MM.1S (cell line): ENCODE measurements at places on chromosomes 12 and 14.

GRCh38 chr14:44962334-44963043 is 499 bp downstream of the TOGARAM1 start:
- peak; percentile 15 for DNase-seq

GRCh38 chr14:73140811-73141323 is 4.6 kb downstream of the PSEN1 start:
- no peak for DNase-seq

GRCh38 chr12:63450816-63451215 is 217.5 kb downstream of the DPY19L2 start:
- no peak for DNase-seq

- no peak for DNase-seq
Measured at GRCh38 chr12:39277416-39277815, 165.5 kb downstream of the KIF21A start.

DNA sequence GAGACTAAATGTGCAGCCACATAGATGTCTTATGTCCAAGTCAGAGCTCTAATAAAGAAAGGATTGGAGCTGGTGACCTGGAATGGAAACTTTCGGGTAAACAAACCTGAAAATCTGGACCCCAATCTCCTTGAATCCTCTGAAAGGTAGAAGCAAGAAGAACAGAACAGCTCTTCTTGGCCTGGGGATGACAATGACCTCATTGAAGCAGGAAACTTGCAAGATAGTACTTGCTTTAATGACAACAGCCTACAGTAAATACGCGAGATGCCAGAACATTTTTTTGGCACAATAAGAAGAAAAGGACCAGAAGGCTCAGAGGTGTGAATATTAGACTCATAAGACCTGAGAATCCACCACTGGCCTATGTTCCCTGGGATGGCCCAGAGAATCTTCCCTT is 4.1 kb upstream of the PRIMA1 start:
- DNase-seq = no peak

DNA sequence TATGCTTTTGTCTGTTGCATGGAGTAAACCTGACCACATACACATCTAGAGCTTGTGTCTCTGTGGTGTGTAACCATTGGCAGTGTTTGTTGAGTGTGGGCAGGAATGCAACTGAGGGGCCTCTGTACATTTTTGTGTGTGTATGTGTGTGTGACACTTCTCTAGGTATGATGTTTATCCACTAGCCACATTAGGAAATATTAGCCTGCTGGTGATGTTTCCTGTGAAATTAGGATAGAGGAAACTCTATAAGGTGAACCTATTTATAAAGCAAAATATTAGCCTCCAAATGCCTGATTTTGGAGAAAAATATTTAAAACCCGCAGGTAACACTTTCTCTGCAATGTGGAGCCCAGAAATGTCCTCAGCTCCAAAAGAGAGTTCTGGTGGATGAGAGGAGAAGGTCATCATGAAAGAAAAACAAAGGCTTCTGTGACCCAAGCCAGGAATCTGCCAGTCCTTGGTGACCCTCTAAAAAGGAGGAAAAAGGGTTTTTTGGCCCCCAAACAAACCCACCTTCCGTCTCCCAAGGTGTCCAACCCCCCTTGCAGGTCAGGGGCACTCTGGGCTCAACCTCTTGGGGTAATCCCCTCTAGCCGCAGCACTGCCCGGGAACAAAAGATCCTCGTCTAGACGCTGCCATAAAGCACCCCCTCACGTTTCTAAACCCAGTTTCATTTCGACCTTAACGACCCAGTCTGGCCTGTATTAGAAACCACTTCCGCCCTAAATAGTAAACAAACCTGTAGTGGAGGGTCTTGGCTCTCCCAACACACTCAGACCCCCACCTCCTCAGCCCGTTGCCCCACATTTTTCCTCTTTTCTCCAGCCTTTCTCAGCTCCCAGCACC is 3.1 kb upstream of the HOTAIR start:
- DNase-seq = peak; percentile 49

GRCh38 chr14:96958057-96958456 is 160.9 kb downstream of the VRK1 start:
- no peak for DNase-seq

DNA sequence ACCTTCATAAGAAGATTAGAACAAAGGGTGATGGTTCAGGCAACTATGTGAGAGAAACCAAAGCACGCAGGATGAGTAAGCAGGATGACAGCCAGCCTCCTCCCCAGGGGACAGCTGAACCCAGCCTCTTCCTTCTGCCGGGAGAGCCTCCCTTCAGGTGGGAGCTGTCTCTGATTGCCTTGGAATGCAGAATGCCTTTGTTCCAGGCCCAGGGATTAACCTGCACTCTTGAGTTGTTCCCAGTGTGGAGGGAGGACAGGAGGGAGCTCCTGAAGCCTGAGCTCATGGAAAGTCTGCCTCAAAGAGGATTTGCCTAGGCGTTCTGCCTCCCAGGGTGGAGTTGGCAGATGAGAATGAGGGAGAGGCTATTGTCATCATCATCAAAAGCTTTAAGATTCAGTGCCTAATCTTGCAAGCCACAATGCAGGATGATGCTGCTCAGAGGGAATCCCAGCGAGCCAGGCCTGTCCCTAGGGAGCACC is 3.6 kb upstream of the KRT6A start:
- DNase-seq = no peak

GRCh38 chr14:31770271-31770670 is 209.1 kb downstream of the NUBPL start:
- DNase-seq = no peak

DNA sequence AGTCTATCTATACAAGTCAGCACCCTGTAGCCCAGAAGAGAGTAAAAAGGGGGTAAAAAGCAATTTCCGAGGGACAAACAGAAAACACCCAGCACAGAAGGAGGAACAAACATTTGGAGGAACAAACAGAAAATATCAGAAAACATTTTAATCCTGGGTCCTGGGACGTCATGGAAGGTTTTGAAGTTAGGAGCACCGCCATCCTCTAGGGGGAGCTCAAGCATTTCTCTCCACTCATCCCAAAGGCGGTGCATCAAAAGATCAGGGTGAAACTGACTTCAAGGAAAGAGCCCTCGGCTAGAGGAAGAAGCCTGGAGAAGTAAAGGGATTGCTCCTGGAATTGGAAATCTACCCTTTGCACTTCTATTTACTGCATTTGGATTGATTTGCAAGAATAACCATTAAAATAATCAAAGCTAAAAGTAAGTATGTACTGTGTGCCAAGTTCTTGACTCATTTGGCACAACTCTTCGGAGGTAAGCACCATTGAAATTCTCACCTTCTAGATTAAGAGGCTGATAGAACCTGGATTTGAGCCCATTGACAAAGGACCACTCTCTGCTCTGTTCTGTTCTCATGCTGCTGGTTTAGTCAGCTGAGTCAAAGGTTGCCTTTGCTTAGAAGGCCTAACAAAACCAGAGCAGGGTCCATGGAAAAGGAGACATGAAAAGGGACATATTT is 17.2 kb upstream of the POC1B start:
- DNase-seq = peak; percentile 68

DNA sequence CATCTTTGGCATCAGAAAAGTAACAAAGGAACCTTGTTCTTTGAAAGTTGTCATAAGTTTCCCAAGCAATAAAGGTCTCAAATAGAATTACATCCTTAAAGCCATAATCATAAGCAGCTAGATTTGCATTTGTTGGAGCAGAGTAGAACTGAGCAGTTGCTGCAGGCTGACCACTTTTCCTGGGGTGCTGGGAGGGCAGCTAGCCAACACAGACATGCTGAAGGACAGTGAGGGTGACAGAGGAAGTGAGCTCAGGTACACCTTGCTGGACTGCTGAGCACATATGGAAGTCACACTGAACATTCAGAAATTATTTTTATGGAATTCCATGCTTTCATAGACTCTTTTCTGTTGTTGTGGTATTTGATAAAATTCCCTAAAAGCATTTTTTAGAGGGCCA is 66.2 kb downstream of the MARK3 start:
- DNase-seq = no peak

DNA sequence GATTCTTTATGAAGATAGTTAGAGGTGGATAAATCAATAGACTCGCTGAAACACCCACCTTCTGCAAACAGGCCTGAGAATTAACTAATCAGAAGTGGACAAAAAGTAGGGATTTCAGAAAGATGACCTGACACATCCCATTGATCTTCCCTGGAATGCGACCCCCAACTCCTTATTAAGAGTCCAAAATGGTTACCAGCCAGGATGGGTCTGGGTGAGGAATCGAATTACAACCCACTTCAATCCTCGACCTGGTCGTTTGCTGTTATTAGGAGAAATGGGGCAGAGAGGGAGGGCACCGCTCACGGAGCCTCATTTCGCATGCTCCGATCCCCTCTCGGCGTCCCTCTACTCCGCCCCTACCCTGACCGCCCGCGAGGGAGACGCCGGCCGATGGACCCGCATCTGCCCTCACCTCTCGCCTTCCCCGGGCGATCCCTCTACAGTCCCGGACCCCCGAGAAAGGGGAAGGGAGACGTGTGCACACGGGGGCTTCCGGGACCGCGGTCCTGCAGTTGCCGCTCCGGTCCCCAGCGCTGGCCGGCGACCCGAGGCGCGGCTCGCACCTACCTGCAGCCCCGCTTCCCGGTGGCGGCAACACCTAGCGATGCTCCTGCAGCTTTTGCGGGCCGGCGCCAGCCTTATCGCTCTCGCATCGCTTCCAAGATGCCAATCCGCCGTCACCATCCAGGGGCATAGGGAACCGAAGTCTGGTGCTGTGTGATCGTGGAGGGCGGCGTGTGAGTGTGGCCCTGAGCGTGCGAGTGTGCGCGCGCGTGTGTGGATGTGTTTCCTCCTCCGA is 69.3 kb upstream of the USP15 start:
- DNase-seq = no peak

DNA sequence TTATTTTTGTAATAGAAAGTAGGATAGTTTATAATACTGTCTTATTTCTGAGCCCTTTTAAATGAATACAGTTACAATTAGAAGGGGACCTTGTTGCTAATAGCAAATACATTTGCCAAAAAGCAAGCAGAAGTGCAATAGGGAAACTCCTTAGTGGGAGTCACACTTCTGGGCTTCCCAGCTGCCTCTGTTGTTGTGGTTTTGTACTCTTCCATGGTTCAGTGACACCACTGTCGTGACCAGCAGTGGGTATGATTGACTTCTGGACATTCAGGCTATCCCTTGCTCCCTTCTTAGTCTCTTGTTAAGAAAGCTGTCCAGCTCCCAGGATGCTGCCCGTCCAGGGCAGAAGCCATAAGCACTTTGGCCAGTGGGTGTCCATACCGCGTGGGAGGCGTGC is 22.6 kb downstream of the TCTN1 start:
- no peak for DNase-seq

GRCh38 chr14:70807898-70808415 is 1.4 kb downstream of the MAP3K9 start:
- peak; percentile 58 for DNase-seq

GRCh38 chr12:19415563-19415962 is 23.7 kb upstream of the AEBP2 start:
- no peak for DNase-seq

GRCh38 chr12:94615260-94616181 is 34.8 kb downstream of the TMCC3 start:
- no peak for DNase-seq

DNA sequence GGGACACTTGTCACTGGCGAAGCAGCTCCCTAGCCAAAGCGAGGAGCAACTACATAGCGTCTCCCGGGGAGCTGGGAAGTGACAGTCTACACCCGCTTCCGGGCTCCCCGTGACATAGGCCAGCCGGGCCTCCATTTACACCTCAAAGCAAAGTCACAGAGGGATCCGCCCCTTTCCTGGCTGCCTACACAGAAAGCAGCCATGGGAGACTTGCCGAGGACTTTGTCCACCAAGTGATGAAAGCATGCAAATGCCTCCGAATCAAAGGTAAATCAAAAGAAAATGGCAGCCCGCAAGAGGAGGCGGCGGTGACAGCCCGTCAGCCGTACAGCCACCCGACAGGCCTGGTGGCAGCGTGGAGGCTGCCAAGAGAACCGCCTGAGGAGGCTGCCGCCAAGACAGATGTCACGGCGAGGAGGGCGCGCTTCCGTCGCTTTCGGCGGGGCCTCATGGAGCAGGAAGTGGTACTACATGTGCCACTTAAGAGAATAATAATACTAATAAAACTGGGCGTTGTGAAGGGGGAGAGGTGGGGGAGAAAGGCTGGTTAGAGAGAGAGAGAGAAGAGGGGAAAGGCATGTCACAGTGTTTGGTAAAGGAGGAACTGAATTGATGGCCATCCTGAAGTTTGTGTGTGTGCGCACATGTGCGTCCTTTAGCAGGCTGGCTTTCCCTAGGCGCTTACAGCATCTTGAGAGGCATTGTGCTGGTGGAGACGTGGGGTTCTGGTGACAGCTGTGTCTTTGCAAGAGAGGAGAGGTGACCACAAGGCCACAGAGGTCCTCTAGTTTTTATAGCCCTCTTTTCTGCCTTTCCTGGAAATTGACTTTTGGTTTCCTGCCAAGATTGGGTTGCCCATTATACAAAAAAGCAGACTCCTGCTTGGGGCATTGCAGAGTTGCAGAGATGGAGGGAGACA is 661.7 kb downstream of the VRK1 start:
- no peak for DNase-seq

DNA sequence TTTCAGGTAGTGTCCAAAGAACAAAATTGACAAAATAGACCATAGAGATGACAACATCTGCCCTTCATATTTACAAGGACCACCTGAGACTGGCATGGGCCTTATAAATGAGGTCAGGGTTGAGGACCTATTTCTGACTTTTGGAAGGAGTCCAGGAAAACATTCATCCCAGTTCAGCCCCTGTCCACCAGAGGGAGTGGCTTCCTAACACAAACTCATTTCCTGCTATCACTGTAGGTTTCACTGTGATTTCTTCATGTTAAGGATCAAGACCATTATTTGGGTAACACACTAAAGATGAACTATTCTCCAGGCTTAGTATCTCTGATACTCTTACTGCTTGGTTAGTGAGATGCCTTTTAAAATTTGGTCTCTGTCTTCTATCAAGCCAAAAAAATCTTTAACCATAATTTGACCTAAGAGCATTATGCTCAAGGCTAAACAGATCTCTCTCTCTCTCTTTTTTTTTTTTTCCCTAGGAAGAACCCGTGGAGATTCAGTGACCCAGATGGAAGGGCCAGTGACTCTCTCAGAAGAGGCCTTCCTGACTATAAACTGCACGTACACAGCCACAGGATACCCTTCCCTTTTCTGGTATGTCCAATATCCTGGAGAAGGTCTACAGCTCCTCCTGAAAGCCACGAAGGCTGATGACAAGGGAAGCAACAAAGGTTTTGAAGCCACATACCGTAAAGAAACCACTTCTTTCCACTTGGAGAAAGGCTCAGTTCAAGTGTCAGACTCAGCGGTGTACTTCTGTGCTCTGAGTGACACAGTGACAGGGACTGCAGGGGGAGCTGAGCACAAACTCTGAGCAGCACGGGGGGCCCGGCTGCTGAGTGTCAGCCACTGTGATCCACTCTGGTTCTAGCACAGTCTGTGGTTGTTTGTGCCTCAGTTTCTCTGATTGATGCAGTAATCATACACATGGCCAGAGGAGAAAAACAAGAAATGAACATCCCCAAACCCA is 267.6 kb upstream of the OR4E1 start:
- DNase-seq = no peak

GRCh38 chr14:51738754-51739153 is 87.0 kb downstream of the FRMD6 start:
- DNase-seq = peak; percentile 59
